ENCODE measurements at places on chromosomes 3 and 15.

DNA sequence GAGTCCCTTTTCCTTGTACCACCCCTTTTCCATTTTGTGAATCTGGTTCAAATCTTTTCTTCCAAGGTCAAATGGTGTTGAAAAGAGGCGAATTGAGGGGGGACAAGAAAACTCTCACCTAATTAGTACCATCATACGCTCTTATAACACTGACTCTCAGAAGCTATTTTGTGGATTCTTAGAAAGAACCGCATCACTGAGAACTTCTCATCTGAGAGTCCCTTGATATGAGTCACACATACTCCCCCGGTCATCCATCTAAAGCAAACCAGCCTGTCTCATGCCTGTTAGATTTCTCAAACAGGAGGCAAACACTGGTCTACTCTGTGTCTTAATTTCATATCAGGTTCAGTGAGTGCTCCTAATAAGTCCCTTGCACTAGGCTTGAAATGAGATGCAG is 76.5 kb upstream of the SPRED1 start:
- DNase-seq, result no peak

- DNase-seq, result no peak
These were observed 14.0 kb upstream of the STAC start for GRCh38 chr3:36366308-36366707.

- DNase-seq, result no peak
These were observed 43.2 kb upstream of the ACKR4 start for GRCh38 chr3:132553826-132554225.

GRCh38 chr3:8660175-8661118 is 15.8 kb upstream of the SSUH2 start:
- no peak for DNase-seq

- DNase-seq, result no peak
These were observed 71.3 kb downstream of the MBNL1 start for GRCh38 chr3:152339881-152340505.

DNA sequence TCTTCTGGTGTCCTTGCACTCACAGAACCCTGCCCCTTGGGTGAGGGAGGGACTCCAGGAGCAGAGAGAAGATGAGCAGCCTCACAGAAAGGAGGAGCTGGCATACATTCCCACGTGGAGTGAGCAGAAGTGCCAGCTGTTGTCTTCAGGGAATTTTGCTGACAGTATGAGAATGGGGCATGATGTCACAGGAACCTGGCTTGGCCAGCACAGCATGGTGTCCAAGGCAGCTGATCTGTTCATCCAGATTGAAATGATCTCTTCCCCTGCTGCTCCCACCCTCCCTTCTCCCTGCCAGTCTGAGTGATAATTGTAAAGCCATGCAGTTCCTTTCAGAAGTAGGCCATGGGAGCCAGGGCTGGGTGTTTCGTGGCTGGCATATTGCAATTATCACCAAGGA is 53.3 kb downstream of the GJD2 start:
- no peak for DNase-seq

- no peak for DNase-seq
These were observed 40.1 kb upstream of the EPHB1 start for GRCh38 chr3:134754768-134755559.

DNA sequence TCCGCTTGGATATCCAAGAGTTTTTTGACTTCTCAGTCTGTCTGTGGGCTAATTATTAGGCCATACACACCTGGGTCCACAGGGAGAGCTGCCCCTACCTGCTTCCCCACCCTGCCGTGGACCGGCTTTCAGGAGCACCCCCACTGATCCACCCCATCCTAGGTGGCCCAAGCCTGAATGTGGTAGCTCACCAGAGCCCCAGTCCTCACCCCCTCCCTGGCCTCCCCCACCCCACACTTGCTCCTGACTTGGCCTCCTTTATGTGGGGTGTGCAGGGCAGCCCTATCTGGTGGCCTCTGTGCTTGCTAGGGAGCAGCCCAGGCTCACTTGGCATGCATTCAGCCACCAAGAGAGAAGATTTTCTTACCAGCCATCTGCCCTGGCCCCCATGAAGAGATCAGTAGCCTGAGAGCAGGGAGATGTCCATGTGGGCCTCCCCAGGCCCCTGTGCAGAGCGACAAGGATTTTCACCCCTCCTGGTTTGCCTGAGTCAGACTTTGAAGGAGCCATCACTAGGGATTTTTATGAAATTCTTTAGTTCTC is 11.2 kb downstream of the LRRK1 start:
- no peak for DNase-seq

DNA sequence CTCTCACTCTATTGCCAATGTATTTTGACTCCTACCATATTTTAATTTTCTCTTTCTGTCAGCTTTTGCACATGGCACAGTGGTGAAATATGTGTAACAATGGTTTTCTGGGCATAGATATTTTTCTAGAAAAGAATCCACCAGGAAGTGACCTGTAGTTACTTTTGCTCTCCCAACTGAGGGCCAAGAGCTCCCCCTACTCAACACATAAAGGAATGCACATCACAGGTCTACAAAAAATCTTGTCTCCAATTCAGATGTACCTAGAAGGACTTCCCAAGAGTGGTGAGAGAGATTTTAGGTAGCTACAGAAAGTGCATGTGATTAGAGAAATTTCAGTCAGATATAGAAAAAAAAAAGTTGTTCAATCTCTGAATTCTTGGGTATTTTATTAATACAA is 15.6 kb downstream of the CPA3 start:
- no peak for DNase-seq

- DNase-seq, result no peak
These were observed 567 bp downstream of the TICRR start for GRCh38 chr15:89575656-89576416.

GRCh38 chr3:150388498-150389418 is 19.3 kb upstream of the TSC22D2 start:
- no peak for DNase-seq

DNA sequence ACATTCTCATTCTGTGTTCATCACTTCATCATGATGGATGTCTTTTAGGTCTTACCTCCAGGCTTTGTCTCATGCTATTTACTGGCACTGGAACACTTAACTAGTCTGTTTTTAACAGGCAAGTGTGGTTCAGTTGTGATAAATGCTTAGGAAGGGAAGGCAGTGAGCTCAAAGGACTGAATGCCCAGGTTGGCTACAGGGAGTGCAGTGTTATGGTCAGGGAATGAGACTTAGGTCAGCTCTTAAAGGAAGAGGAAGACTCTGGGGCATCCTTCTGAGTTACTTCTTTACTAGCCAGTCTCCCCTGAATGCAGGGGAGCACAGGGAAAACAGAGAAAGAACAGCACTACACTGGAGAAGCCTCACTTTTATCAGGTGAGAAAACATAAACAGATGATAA is 72.6 kb downstream of the TGFBR2 start:
- no peak for DNase-seq

- no peak for DNase-seq
These were observed 4.3 kb upstream of the NR2C2 start for GRCh38 chr3:14943042-14943441.

GRCh38 chr3:105529456-105529855 is 162.7 kb downstream of the ALCAM start:
- DNase-seq, result no peak

DNA sequence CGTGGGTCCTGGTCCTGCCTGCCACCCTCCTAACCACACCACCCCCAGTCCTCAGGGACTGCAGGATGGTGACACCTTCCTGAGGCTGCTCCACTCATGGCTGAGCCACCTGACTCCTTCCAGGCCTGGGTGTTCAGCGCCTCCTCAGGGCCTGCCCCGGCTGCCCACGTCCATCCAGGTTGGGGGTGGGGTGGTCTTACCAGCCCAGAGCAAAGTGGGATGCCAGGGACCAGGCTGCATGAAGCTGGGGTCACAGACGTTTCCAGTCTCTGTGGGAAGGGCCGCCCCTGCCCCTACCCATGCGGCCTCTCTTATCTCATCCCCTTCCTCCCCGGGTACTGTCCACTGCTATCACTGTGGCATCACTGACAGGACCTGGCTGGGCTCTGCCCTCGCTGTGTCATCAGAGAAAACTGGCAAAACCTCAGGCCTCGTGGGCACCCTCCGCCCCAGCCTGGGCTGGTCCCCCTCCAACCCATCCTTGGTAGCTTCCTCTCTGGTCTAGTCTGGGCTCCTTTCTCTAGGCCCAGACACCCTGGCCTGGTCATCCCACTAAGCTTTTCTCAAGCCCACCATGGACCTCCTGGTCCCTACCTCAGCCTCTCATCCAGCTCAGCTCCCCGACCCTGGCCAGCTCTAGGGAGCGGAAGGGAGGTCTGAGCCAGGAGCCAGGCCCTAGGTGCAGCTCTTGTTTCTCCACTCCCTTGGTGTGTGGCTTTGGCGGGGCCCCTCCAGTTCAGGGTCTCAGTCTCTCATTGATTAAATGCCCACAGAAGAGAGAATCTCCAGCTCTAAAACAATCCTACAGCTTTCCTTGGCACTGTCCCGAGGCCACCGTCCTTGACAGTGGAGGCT is 32.9 kb downstream of the WNT7A start:
- DNase-seq, result no peak
